ENCODE measurements at places on chromosomes 5 and 9.

DNA sequence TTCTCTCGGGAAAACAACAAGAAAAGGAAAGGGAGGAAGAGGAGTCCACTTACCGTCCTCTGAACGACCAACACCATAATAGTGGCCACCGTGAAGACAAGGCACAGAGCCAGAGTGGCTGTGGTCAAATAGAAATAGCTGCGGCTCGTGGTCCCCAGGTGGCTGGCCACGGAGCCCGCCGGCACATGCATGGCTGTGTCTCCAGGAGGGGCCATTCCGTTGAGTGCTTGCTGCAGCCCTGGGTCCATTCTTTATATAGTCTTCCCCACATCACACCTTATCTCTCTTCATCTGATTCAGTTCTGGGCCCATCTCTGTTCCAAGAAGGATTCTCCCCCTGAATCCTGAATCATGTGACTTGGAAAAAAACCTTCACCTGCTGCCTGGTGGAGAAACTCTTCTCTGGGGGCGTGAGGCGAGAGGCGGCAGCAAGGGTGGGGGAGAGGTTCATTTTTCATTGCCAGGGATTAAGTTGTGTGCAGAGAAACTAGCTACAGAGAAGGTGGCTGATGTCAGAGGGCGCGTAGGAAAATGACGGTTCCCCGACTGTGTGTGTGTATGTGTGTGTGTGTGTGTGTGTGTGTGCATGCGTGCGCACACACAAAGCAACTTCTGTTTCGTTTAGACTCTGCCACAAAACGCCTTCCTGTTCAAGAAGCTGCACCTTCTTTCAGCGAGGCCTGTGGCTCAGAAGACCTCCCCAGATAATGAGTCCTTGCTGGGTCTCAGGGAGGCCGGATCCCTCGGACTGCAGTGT, at the start of gene TNFSF8:
Gene TNFSF8 (minus strand): TSS at position 536 of the 757 bp plus-strand sequence. CDS start 288 bp downstream, at position 248.
- peak; percentile 27 for DNase-seq

GRCh38 chr9:130806327-130806716, 28.7 kb upstream of the ABL1 start:
- DNase-seq = peak; percentile 12

- DNase-seq = no peak
Measured at GRCh38 chr5:145543968-145544367, 291.2 kb downstream of the PRELID2 start.

- peak; percentile 52 for DNase-seq
Measured at GRCh38 chr5:108762660-108763059, 15.0 kb downstream of the FER start.

DNA sequence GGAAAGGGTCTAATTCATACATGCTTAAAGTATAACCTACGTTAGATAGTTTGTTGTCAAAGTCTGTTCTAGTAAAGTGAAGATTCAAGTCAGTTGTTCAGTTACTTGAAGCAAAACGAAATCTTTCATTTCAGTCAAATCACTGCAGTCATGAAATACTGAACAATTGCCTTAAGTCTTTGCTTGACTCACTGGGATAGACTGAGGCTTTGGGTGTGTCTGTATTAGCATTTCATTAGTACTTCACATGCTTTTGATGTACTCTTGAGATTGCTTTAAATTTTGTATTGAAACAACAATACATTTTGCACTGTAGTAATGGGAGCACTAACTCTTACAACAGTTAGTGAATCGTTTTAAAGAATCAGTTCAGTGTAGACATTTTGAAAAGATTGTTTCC, 4.0 kb upstream of the CMYA5 start:
- DNase-seq = no peak

DNA sequence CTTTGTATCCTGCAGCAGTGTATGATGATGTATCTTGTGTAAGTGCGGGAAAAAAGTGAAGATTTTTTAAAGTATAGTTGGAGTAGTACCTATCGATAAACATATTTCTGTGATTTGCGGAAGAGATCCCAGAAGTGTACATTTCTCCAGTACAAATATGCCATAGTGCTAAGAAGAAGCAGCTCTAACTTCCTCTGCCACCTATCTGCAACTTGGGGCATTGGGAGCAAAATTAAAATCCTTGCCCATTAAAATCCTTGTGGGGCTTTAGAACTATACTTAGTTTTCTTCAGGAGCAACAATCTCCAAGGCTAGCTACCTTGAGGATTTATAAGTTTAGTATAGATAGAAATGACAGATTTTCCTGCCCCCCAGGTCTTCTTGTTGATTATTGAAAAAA, 123.7 kb downstream of the VCAN start:
- no peak for DNase-seq

DNA sequence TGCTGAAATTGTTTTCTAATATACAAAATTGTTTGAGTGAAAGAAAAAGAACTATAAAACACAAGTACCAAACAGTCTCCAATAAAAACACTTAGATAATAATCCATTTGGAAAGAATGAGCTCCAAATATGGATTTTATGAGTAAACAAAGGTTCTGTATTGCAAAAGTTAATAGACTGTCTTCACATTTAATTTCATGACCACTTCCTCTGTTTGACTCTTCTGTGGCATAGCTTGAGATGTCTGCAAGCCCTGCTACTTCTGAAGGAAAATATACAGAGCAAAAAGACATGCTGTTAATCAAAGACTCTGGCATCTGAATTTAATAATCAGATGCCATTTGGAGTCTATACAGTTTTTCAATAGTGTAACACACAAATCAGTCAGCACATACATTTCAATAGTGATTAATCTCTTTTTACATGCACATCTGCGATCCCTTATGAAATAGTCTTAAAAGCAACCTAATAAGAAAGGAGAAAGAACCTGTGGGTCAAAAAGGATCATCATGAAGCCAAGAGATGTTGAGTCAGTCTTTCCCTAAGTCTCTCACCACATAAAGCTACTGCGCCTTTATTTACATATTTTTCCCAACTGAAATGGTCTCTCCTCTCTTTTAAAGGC, 165.4 kb upstream of the LHFPL2 start:
- no peak for DNase-seq

GRCh38 chr9:104810421-104811339, 46.8 kb downstream of the NIPSNAP3B start:
- no peak for DNase-seq

- DNase-seq = no peak
Measured at GRCh38 chr9:124348363-124348762, 66.9 kb downstream of the PSMB7 start.

DNA sequence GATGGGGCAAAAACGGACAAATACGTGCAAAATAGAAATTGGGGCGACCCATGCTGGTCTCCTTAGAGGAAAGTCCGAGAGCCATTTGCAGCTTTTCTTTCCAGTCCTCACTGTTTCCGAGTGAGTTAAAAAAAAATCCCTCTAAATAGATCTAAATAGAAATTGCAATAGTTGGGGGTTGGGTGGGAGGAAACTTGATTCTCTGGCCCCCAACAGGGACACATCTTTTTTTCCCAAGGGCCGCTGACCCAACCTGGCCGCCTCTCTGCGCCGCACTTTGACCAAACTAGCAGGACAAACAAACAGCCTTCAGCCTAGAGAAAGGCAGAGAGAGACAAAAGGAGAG, 2.8 kb upstream of the NKX2-5 start:
- no peak for DNase-seq

GRCh38 chr9:114803479-114804265, 2.2 kb downstream of the TNFSF15 start:
- no peak for DNase-seq

GRCh38 chr9:120909904-120910303, 16.7 kb downstream of the TRAF1 start:
- no peak for DNase-seq

DNA sequence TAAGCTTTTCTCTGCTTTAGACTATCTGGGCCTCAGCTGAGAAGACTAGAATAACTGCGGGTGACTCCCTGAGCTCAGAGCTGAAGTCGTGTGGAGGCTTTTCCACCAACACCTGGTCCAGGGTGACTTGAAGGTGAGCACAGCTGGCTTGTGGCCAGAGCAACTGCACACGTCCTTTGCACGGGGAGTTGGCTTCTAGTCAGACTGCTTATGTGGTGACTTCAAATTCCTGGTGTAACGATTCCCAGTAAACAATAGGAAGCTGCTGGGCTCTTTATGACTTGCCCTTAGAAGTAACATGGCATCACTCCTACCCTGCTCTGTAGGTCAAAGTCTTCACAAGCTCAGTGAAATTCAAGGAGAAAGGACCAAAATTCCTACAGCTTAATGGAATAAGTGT, 800.6 kb upstream of the CDH6 start:
- no peak for DNase-seq

GRCh38 chr5:139747583-139748504, 47.8 kb upstream of the PSD2 start:
- DNase-seq = no peak

DNA sequence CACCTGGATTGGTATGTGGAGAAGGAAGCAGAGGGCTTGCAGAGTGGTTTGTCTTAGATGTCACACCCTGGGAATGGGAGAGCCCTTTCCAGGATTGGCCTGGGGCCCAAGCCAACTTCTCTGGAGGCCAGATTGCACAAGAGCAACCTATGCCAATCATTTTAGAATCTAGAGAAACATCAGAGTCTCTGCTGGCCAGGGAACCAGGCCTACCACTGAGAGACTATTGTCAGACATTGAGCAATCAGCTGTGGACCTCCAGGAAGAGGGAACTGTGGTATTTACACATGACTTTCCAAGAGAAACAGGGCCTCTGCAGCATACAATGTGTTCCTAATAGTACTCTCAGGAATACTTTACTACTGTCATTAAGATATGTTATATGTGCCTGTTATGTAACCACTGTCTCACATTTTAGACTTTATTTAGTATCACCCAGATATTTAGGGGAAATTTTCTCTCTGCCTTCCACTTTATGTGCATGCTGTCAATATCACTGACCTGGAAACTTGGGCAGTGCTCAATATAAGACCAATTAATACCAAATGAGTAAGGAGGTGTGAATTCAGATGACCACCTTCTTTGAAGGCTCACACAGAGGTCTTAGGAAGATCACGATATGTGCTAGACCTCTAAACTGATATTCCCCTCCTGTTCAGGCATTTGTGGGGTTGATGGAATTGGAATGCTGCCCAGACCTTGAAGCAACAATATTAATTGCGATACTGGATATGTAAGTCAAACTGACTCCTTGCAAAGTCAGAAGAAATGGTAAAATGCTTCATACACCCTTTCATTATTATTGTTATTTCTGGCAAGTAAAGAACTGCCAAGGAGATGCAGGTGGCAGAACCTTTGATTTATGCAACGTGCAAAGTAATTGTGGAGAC, 20.5 kb upstream of the CCL28 start:
- peak; percentile 39 for DNase-seq

DNA sequence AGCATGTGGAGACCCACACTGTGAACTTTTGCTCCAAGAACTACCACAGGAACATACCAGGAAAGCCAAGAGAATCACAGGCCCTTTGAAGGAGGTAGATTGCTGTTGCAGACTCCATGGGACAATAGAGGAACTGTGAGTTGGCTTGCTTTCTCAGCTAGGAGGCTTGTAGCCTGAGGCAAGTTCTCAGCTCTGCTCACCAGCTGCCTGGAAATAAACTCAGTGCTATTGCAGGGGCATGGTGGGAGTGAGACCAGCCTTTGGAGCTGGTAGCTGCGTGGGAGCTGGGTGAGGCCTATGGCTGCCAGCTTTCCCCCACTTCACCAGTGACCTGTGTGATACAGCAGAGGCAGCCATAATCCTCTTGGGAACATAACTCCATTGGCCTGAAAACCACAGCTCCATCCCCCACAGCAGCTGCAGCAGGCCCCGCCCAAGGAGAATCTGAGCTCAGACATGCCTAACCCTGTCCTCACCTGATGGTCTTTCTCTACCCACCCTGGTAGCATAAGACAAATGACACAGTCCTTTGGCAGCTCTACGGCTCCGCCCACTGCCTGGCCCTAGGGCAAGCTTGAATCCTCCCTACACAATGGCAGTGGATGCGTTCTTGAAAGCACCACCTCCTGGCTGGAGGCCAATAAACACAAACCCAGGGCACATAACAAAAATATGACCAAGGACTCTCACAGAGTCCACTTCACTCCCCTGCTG, 389.5 kb downstream of the KIF4B start:
- no peak for DNase-seq

DNA sequence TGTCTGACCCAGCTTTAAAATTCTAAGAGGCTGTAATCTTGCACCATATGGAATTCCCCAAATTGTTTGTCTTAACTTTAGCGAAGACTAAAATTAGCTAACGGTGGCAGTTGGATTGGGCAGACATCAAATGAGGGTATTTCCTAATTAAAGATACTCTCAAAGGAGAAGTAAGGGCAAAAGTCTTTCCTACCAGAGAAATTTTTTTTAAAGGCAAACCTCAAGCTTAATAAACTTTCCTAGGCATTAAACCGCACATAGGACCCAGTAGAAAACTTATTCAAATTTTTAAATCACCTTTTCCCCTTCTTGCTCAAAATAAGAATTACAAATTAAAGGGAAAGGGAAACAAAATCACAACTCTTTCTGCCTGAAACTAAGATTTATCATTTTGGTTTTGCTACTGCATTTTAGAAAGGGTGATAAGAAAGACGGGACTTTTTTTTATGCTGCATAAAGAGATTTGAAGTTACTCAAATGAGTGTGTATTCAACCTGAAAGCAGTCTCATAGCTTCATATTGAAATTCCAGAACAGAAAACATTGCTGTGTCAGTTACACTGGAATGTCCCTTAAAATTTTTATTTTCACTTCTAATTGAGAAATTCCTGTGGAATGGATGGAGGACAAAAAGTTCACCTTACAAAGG, 189.1 kb upstream of the PTGER4 start:
- DNase-seq = peak; percentile 11

DNA sequence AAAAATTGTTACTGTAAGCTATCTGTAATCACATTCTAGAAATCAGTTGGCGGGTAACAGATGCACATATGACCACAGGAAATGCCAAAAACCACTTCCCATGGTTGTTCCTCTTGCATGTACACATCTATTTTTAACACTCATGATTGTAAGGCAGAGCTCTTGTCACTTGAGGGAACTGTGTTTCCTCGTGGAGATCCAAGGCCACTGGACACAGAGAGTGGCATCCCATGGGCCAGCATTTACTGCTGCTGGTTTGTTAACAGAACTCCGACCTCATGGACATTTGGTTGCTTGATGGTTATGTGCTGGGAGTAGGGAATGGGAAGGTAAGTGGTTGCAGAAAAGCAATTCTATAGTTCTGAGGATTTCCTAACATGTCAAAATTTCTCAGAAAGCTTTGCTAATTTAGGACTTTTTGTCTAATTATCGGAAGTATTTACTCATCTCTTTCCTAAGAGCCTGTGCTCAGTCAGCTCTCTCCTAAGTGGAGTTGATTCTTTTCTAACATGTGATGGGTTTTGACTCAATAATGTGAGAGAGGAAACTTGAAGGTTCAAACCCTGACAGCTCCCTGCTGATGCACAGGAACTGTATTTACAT, 202.0 kb upstream of the NR3C1 start:
- peak; percentile 79 for DNase-seq

GRCh38 chr5:53403758-53404157, 76.7 kb upstream of the FST start:
- DNase-seq = no peak

- DNase-seq = no peak
Measured at GRCh38 chr5:62627121-62627520, 48.5 kb downstream of the LRRC70 start.

GRCh38 chr5:124921694-124922093, 175.3 kb upstream of the ZNF608 start:
- DNase-seq = no peak

Measured in hematopoietic multipotent progenitor cell treated with erythropoietin and hydrocortisone succinate and interleukin-3 and kit ligand, for 6 days (in vitro differentiated cells).